Hematopoietic multipotent progenitor cell treated with erythropoietin and hydrocortisone succinate and interleukin-3 and kit ligand, for 6 days (in vitro differentiated cells): ENCODE measurements at places on chromosomes 1 and 21.

GRCh38 chr1:185559151-185559550, 175.0 kb upstream of the HMCN1 start:
- DNase-seq: no peak

DNA sequence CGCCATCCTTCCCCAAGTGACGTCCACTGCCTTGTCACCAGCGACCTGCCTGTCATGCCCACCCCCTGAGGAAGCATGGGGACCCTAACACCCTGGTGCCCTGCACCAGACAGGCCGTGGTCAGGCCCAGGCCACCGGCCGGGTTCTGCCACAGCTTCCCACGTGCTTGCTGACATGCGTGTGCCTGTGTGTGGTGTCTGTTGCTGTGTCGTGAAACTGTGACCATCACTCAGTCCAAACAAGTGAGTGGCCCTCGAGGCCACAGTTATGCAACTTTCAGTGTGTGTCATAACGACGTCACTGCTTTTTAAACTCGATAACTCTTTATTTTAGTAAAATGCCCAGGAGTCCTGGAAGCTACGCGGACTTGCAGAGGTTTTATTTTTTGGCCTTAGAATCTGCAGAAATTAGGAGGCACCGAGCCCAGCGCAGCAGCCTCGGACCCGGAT, 8.5 kb upstream of the CTRC start:
- DNase-seq: no peak

DNA sequence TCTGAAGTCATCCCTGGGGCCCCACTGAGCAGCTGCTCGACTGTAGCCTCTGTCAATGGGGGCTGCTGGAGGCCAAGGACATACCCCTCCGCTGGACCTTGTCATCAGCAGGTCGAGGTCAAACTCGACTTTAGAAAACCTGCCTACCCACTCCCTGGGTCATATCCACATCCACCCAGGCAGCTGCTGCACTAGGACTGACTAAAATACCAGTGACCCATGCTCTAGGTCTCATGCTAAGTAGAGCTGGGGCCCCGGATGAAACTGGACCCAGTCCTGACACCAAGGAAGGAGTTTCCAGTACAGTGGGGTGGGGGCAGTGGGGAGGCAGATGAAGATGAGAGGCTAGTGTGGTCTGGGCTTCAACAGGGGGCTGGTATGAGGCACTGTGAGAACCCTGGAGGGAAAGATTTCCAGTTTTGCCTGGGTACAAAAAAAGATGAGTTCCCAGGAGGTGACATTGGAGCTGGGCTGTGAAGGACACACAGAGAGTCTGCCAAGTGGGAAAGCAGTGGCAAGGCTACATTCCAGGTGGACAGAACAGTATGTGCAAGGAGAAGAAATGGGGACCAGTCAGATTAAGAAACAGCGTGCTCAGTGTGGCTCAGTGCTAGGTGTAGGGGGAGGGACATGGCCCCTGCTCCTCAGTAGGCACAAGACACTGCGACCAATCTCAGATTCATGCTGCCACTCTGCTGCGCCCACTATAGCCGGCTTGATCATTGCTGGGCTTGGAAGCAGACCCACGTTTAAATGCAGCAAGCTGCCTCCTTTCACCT, 12.4 kb downstream of the SLC2A1 start:
- no peak for DNase-seq

- no peak for DNase-seq
These were observed 897.5 kb downstream of the TTLL7 start for GRCh38 chr1:83101406-83101805.

DNA sequence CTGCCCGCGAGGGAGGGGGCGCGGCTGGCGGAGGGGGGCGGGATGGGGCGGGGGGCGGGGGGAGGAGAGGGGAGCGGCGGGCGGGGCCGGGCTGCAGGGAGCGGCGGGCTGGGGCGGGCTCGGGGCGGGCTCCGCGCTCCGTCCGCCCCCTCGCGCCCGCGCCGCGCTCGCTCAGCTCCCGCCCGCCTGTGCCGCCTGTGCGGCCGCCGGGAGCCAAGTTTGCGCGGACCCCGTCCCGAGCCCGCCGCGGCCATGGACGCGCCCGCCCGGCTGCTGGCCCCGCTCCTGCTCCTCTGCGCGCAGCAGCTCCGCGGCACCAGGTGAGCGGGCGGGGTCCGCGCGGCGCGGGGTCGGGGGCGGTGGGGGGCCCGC, at the start of gene GABRD:
GABRD (plus strand) TSS at position 174 of the 372 bp plus-strand sequence; CDS start at position 253, 79 bp downstream.
- peak; percentile 38 for DNase-seq

DNA sequence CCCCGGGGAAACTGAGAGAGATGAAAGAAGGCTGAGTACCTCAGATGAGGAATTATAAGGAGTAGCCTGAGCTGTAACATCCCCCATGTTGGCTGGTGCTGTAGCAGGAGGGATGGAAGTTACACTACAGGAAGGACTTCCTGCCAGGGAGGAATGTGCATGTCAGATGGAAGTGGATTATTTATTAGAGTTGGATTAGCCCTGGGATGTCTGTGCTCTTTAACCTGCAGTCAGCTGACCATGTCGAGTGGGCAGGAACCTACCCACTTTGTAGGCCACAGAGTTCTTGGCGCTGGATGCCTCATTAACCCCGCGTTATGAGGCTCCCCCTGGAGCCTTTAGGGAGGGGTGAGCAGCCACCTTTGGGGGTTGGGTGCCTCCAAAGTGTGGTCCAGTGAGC, 757 bp upstream of the SEMA4A start:
- no peak for DNase-seq

DNA sequence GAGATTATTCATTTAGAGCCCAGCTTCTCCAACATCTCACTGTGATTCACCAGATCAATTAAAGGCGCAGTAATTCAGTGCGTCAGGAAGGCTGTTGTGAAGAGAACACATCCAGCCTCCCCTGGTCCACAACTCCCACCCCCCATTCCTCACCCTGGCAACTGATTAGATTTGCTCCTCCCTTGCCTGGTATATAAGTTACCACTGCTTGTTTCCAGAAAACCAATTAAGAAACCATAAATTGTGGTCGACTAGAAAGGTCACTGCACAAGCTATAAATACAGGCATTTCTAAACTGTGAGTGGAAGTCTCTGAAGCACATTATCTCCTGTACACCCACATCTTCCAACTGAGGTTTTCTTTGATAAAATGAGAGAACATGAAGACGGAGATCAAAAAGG, 41.9 kb downstream of the FAM163A start:
- no peak for DNase-seq

DNA sequence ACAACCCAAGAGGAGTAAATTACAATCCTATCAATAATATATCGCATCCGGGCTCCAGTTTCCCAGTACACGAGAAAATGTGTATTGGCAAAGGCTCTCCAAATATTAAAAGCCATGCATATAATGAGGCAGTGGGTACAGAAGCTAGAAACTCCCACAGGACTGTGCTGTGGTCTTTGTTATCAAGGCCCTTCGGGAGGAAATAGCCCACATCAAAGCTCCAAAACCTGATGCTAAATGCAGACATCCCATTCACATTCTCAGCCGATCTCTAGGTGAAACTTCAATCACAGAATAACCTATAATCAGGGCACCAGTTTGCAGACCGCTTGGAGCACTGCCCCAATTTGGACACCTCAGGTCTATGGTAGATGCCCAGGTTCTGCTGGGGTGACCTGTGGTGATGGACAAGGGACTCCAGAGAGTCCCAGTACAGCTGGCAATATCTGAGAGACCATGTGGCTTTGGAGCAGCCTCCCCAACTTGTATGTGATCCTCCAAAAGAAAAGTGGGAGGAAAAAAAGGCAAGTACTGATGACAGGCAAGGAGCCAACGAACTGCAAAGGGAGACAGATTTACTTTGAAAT, 148.8 kb upstream of the CAMK1G start:
- no peak for DNase-seq

GRCh38 chr1:118820864-118821263, 167.3 kb downstream of the TBX15 start:
- DNase-seq: no peak

GRCh38 chr1:179166663-179167417, 62.6 kb downstream of the ABL2 start:
- no peak for DNase-seq

GRCh38 chr1:53541761-53542550, 82.8 kb downstream of the DMRTB1 start:
- peak; percentile 40 for DNase-seq

- no peak for DNase-seq
These were observed 23.6 kb upstream of the PKP1 start for GRCh38 chr1:201259476-201260235.

DNA sequence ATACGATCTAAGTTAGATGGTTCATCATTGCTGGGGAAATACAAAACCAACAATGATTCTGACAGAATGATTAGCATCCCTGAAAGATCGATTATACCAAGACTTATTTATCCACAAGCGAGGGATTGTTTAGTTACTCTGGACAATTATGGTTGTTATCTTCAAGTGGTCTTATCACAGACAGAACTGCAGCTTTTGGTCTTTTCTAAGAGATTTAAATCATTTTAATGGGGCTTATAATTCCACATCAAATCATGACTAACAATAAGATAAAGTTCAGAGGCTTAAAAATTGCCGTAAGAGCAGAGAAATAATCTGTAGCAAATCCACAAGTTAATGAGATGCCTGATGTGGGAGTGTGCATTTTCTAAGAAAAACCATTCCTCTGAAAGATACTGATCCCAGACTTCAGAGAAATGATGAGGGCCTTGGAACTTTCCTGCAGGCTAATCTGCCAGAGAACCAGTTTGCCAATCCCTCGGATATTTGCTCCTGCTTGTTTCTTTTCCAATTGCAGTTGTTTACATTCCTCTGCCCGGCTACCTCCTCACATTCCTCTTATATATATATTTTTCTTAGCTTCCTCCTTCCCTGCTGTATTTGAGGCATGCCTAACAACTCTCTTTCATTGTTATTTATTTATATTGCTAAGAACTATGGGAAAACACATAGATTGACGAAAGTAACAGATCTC, 134.8 kb downstream of the BACH1 start:
- DNase-seq: no peak

DNA sequence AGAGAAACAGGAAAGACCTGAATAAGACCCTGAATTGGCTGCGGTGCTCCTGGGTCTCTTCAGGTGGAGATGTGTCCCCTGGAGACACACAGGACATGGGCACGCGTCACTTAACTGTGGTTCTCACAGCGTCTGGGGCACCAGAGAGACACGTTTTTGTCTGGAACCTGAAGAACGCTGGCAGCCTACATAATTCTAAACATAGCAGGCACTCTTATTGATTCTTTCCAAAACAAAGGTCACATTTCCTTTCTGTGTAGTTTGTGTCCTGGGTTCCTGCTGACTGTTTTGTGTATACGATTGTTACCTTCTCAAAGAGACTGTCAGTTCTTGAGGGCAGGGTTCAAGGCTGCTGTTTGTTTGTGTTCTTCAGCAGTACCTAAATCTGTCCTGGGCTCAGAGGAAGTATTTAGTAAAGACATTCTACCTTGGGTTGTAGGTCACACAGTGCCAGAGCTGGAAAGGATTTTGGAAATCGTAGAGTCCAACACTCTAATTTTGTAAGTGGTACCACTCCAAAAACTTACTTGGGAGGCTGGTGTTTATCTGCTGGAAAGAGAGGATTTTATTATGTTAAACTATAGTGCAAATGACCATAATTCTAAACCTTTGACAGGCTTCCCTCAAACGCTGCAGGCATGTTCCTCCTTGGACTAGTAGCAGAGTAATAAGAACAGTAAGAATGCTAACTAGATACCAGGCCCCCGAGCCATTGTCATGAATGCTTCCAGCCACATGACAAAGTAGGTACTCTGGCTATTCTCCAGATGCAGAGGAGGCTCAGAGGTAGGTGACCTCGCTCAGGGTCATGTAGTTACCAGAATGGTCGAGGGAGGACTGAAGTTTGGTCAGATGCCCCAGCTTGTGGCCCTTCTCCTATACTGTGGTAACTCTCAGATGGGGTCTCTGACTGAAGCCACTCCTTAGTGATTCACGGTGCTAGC, 164.3 kb downstream of the DHRS3 start:
- no peak for DNase-seq

GRCh38 chr1:7234471-7234755, 449.2 kb downstream of the CAMTA1 start:
- no peak for DNase-seq

DNA sequence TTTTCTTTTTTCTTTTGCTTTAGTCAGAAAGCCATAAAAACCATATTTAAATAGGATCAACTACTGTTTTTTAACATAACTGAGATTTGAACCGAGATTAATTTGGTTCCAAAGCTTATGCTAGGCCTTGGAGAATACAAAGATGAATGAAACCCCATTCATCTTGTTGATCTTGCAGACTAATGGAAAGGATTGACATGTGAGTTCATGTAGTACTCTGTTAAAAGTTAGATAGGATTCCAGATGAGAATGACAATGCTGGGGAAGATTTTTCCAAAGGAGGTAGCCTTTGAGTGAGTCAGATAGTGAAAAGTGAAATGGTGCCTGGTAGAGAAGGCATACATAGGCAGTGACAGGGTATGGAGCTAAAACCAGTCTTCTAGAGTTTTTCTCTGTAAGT, 22.7 kb downstream of the RBM15 start:
- no peak for DNase-seq

DNA sequence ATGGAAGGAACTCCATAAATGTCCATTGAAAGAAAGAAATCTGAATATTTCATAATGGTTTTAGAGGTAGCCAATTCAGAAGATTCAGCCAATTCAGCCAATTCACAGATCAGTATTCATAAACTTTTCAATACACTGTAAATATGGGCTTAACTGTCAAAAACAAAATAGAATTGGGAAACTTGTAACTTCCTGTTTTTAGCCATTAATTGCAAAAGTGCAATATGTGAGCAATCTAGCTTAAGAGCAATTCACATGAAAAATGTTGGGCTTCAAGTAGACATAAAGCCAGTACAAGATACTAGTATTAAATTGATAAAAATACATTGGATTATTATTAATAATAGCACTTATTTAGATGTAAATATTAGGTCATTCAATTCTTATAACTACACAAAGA, 27.5 kb upstream of the PLPPR4 start:
- DNase-seq: peak; percentile 56

GRCh38 chr1:63918418-63918945, 144.7 kb downstream of the ROR1 start:
- no peak for DNase-seq

GRCh38 chr1:38527373-38527966, 332.1 kb downstream of the RRAGC start:
- DNase-seq: no peak

DNA sequence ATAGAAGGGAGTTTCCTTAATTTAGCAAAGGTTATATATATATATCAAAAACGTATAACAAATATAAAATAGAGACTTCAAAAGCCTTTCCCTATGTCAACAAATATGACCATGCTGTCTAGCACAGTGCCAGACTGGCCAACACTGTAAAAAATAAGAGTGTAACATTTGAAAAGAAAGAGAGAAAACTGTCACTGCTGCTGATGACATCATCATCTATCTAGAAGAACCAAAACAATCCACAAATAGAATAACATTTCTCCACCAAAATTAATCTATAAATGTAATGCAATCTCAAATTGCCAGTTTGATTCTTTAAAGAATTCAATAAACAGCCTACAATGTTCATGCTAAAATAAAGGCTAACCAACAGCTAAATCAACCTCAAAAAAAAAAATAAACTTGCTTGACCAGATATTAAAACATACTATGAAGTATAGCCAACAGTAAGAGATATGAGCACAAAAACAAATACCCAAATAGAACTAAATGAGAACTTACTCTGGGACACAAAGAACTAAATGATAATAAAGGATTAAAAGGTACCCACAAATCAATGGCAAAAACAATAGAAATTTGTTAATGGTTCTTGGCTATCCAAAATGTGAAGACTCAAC, 50.2 kb downstream of the ENAH start:
- no peak for DNase-seq

- DNase-seq: no peak
These were observed 46.0 kb downstream of the PTGER3 start for GRCh38 chr1:71001624-71002023.

GRCh38 chr1:152497273-152497672, 13.3 kb upstream of the LCE5A start:
- DNase-seq: peak; percentile 54

- DNase-seq: no peak
These were observed 2.7 kb upstream of the OR10J4 start for GRCh38 chr1:159429074-159429861.
